H7 (cell line): ENCODE measurements at places on chromosomes 2 and 18. TPM values are rescaled to one million over a fixed set of nuclear protein-coding genes. Genes with fewer than 3 reads are reported as not detected.

- DNase-seq: no peak
These were observed 84.9 kb downstream of the MAP4K4 start for GRCh38 chr2:101782427-101782792.

DNA sequence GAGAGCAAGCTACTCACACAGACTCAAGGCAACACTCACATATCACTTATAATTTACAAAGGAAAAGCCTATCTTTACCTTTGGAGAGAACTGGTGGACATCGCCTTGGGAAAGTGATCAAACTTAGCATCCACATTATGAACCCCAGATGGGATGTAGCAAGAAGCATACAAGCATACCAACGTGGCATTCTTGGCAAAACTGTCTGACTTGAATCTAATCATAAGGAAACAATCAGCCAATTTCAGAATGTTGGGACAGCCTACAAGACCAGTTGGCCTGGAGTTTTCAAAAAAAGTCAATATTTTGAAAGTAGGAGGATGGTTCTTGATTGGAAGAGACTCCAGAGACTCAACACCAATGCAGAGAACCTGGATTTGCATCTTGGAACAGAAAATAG, 79.1 kb upstream of the PMAIP1 start:
- no peak for DNase-seq

DNA sequence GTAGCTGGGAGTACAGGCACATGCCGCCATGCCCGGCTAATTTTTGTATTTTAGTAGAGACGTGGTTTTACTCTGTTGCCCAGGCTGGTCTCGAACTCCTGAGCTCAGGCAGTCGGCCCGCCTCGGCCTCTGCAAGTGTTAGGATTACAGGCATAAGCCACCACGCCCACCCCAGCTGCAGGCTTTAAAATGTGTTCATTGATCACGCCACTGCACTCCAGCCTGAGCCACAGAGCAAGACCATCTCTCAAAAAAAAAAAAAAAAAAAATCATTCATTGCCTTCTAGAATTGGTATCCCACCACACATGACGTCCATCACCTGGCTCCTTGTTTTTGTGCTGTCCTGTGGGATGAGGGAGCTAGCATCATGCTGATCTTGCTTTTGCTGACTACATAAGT, 127.4 kb downstream of the VIT start:
- no peak for DNase-seq

DNA sequence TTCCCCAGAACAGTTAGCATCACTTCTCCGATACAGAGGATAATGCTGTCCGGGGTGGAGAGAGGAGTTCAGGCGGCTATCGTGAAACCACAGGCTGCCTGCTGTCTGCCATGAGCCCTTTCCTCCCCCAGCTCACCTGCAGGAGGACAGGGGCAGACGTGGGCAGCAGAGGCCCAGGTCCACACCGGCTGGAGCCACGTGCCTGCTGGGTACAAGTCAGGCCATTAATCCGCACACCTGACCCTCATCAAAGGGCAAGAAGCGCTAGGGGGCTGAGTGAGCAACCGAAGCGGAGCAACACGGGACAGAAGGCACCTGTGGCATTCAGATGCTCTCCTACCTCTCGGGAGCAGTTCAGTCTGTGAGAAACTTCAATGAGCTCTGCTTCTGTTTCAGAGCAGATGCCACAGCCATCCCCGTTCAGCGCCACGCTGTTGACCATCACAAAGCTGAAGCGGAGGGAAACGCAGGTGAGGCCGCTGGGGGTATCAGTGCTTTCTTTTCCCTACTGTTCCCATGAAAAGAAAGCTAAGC, 21.5 kb downstream of the MPPE1 start:
- DNase-seq: peak; percentile 73

- no peak for DNase-seq
These were observed 135.3 kb downstream of the CCDC148 start for GRCh38 chr2:158321264-158321663.

- no peak for DNase-seq
These were observed 39.3 kb upstream of the NRXN1 start for GRCh38 chr2:51071191-51071590.

- no peak for DNase-seq
These were observed 26.2 kb downstream of the FAM210A start for GRCh38 chr18:13700153-13700552.

DNA sequence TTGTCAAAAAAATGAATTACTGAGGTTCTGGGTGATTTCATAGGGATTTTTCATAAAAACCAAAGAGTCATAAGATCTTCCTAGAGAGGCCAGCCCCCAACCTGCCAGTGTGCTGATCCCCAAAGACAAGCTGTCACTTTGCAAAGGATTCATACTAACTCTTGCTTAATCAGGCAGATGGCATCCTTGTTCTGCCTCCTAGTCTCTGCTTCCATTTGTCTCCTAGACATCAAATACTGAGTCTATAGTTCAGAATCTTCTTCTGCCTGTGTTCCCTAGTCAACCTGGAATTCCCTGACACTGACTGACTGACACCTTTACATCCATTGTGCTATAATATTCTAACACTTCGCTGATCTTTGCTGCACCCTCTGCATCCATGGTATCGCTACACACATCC, 84.9 kb downstream of the SLC8A1 start:
- DNase-seq: no peak

- DNase-seq: no peak
These were observed 29.5 kb downstream of the METTL8 start for GRCh38 chr2:171404261-171404660.

GRCh38 chr2:162103443-162104009, 29.5 kb upstream of the DPP4 start:
- DNase-seq: no peak

DNA sequence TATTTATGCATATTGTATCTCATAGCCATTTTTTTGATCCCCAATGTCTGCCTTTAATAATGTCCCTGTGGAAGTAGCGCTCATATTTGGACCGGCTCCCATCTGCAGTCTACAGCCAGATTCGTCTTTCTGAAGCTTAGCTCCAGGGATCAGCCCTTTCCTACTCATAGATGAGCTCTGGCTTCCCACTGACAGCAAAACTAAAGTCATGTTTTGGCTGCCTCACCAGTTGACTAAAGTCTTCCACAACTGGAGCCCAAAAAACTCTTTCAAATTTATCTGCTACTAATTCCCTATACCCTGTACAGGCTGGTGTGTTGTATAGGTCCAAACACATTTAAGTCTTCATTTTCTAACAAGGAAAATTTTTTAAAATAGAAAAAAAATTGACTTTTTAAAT, 294.2 kb upstream of the HNMT start:
- no peak for DNase-seq

DNA sequence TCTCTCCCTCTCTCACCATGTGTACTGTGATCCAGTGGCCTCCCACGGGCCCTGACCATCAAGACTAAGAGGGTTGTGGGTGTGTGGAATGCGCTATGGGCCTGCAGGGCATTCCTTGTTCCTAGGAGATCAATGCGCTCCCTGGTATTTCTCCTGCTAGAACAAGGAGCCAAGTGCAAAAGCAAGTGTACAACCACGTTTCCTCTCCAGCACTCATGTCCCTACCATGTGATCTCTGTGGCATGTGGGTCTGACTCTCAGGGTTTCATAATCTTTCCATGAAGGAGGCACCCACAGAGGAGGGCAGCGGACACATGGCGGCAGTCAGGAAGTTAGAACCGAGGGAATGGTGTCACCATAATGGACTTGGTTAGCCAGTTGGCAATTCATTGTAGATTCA, 91.4 kb downstream of the MAPK4 start:
- DNase-seq: no peak

GRCh38 chr2:168165397-168165796, 82.0 kb downstream of the STK39 start:
- no peak for DNase-seq

GRCh38 chr2:181607629-181608590, 49.0 kb downstream of the CERKL start:
- peak; percentile 9 for DNase-seq

GRCh38 chr2:139099721-139100120, 319.5 kb upstream of the NXPH2 start:
- DNase-seq: no peak

- no peak for DNase-seq
These were observed 16.0 kb upstream of the SERPINE2 start for GRCh38 chr2:224055101-224055500.

GRCh38 chr2:63820969-63821368, 20.7 kb upstream of the UGP2 start:
- DNase-seq: no peak

- no peak for DNase-seq
These were observed 37.6 kb downstream of the CCBE1 start for GRCh38 chr18:59659508-59660170.

- DNase-seq: no peak
These were observed 59.4 kb upstream of the SOS1 start for GRCh38 chr2:39179974-39180960.

- peak; percentile 14 for DNase-seq
These were observed 25.4 kb downstream of the WDR75 start for GRCh38 chr2:189466656-189467055.

GRCh38 chr2:95314598-95314963, 17.4 kb downstream of the KCNIP3 start:
- DNase-seq: no peak

DNA sequence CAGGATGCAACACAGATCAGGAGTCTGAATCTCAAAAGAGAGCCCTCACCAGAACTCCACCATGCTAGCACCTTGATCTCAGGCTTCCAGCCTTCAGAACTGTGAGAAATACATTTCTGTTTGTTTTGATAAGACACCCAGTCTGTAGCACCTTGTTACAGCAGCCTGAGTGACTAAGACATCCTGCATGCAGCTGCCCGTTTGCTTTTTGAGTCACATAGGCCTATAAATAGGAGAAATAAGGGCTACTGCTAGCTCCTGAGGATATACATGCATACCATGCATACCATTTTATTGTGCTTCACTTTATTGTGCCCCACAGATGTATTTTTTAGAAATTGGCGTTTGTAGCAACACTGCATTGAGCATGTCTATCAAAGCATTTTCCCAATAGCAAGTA, 337.8 kb downstream of the CDH2 start:
- no peak for DNase-seq

- DNase-seq: no peak
These were observed 546.4 kb upstream of the SOX11 start for GRCh38 chr2:5145801-5146200.

- DNase-seq: no peak
These were observed 60.7 kb downstream of the USP34 start for GRCh38 chr2:61410185-61410584.

DNA sequence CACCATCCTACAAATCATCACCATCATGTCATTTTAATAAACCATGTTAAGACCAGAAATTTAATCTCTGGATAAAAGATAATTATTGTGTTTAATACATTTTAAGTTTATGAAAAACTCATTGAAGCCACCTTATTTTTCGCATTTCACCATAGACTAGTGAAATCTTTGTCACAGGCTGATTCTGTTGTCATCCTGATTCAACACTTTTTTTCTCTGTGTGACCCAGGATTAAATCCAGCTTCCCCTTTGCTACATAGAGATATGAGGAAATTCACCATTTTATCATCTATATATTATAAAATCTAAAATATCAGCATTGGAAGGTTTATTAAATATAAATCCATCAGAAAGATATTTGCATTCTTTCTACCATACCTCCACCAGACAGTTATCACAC, 29.2 kb upstream of the MRO start:
- no peak for DNase-seq

GRCh38 chr2:176027806-176028205, 25.7 kb upstream of the LNPK start:
- DNase-seq: no peak

GRCh38 chr2:61876400-61876799, 12.1 kb downstream of the CCT4 start:
- no peak for DNase-seq

DNA sequence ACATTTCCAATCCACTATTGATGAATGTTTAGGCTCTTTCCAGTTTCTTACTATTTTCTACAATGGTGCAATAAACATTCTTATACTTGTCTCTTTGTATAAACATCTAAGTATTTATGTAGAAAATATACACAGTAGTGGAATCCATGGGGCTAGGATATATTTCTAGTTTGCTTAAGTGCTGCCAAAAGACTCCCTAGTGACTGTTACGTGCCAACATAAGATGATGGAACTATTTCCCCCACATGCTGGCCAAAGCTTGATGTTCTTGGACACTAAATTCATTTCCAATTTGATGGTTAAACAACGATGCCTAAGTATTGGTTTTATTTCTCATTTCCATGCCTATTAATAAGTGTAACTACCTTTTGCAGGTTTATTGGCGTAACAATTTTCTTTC, 378.4 kb upstream of the HNRNPA3 start:
- no peak for DNase-seq

- DNase-seq: no peak
These were observed 4.7 kb upstream of the C2orf72 start for GRCh38 chr2:231032575-231033140.

DNA sequence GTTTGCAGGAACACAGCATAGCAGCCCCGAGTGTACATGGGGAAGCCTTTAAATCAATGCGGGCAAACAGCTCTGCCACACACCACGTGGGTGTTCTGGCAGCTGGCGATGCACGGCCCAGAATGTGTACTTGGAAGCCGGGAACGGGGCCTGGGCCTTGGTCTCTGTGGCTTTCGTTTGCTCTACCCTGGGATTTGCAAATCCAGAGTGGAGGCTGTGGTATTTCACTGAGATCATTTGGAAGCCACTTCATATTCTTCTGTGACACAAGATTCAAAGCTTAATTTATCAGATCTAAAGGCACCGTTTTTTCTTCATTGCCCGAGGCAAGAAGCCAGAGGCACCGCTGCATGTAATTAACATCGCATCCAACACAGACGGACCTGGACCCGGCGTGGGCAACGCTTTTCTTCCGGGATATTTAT, 246.3 kb upstream of the MYT1L start:
- no peak for DNase-seq

DNA sequence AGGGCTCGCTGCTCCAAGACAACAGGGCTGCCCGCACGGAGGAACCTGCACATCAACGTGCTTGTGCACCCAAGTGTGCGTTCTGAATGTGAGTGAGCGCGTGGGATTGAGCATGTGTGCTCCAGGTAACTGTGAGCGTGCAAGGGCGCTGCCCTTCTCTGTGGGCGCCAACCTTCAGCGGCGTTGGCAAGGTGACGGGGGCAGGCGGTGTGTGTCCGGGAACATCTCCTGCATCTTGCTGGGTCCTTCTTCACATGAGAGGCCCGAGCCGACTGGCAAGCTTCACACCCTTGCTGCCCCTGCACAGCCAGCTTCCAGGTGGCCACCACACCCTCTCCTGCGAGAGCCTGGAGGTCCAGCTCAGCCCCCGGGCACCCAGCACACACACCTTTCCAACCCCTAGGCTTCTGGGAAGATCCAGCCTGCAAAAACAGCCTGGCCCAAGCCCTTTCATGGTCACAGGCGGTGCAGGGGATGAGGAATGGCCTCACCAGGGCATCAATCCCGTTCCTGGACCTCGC, 220.9 kb downstream of the HDAC4 start:
- DNase-seq: no peak

- no peak for DNase-seq
These were observed 10.3 kb upstream of the DYTN start for GRCh38 chr2:206728277-206729199.

- DNase-seq: no peak
These were observed 34.8 kb upstream of the ITM2C start for GRCh38 chr2:230829959-230830358.

GRCh38 chr2:60512062-60512622, 41.3 kb downstream of the BCL11A start:
- DNase-seq: no peak

Gene MYO5B
- total RNA-seq: 2.7 and 3.7 TPM in 2 replicates

Gene ATG9A
- total RNA-seq: 32.5 and 38.6 TPM in 2 replicates

Gene CHPF
- total RNA-seq: 104 and 113 TPM in 2 replicates

Gene SCYGR3
- total RNA-seq: not detected in 2 replicates

Gene SIX3
- 1.7 and 3.0 TPM in 2 replicates for total RNA-seq

Gene CCDC85A
- total RNA-seq: 0.04 and 0.14 TPM in 2 replicates

Gene HRH4
- total RNA-seq: not detected in 2 replicates

Gene MORN2
- total RNA-seq: 6.7 and 7.3 TPM in 2 replicates

Gene CHRND
- not detected in 2 replicates for total RNA-seq

Gene GYPC
- 68.5 and 92.9 TPM in 2 replicates for total RNA-seq

Gene APCDD1
- total RNA-seq: 26.8 and 40.2 TPM in 2 replicates

Gene PRSS56
- total RNA-seq: not detected in 2 replicates

Gene CNGA3
- 0.10 TPM in 1 of 2 replicates, not detected in the other for total RNA-seq
